ENCODE measurements at places on chromosomes 6 and 20.

DNA sequence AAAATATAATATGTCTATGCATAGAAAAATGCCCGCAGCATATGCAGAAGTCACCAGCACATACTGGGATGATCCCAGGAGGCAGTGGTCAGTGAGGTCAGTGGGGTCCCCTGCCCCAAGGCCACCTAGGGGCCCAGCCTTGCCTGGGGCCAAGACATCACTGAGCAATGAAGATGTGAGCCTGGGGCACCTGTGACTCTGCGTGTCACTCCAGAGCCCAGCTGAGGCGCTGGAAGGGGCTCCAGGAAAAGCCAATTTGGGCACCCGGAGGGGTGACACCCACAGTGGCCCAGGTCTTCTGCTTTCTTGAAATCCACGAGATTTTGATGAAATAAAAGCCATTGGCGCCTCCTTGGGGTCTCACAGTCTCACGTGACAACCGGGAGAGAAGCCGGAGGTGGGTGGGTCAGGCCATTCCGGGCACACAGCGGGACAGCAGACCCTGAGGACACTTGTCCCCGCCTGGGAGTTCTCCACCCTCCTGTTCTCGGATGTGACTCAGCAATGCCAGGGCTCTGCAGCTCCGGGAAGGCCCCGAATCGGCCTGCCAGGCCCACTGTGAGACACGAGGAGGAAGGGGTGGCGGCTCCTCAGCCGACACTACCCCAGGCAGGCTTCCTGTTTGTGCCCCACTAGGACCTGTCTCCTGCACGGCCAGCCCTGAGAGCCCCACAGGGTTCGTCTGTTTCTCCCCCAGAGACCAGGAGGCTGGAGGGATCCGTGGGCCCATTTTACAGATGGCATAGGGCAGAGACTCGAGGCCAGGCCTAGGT is 24.4 kb upstream of the SLCO4A1 start:
- DNase-seq = no peak

DNA sequence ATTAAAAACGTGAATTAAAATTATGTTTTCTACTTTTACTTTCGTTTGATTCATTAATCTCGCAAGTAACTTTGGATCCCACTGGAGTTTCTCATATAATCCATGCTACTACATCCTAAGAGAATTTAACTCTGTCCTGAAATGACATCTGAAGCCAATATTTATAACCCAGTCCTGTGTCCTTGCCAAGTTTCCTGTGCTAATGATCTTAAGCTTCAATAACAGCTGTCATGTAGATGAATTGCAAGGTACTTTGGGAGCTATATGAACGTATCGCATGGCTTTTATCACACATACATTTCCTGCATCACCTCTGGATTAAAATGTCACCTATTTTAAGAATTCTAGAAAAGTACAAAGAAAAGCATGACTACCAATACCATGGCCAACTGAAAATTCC is 833.8 kb upstream of the CITED2 start:
- no peak for DNase-seq

- no peak for DNase-seq
Measured at GRCh38 chr6:151284012-151284411, 44.2 kb downstream of the AKAP12 start.

- DNase-seq = no peak
Measured at GRCh38 chr6:43608807-43609206, 20.3 kb downstream of the GTPBP2 start.

DNA sequence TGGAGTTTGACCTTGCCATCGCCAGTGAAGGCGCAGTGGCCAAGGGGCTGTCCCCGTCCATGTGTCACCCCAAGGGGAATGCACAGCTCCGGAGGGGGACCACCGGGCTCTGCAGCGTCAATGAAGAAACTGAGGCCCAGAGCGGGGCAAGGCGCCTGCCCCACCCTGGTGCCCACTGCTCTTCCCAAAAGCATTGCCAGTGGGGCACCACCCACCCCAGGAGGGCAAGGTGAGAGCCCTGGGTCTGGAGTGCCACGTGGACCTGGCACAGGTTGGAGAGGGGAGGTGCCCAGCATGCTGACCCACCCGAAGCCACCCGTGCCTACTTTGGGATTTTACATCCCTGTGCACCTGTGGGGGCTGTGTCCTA is 8.3 kb downstream of the NTSR1 start:
- no peak for DNase-seq

GRCh38 chr6:146304181-146304580 is 239.5 kb upstream of the RAB32 start:
- no peak for DNase-seq

GRCh38 chr20:33273117-33273851 is 9.7 kb upstream of the BPIFB1 start:
- no peak for DNase-seq

All from NCI-H2029 treated with DMSO at 0.1 percent for 48 hours (cell line).